ENCODE measurements at places on chromosomes 5 and 9.

GRCh38 chr5:15837551-15838289 lies 337.7 kb downstream of the FBXL7 start:
- no peak for DNase-seq

GRCh38 chr9:73149371-73150067 lies 2.1 kb upstream of the ANXA1 start:
- DNase-seq: no peak

DNA sequence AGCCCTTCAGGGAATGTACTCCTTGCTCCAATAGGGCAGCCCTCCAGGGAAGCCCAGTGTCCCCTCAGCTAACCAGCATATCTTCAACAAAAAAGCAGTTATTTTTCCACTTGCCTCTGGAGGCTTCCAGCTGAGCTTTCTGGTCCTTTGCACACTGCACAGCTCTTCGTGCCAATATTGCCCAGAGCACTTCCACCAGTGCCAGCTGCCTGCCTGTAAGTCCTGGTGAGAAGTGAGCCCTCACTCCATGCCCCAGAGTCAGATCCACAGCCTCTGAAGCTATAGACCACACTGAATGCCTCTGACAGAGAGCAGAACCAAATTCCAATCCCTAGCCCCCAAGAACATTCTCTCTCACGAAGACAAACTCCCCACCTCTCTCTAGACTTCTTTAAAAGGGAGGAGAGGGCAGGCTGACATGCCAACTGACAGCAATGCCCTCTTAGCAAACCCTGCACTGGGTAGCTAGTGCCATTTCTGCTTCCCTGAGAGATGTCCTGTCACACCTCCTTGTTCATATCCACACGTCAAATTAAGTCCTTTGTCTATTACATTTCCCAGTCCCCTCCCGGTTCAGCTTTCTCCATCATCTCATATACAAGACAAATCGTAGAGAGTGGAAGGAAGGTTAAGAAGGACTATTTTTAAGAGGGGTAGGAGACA lies 12.7 kb upstream of the HEXB start:
- DNase-seq: no peak

DNA sequence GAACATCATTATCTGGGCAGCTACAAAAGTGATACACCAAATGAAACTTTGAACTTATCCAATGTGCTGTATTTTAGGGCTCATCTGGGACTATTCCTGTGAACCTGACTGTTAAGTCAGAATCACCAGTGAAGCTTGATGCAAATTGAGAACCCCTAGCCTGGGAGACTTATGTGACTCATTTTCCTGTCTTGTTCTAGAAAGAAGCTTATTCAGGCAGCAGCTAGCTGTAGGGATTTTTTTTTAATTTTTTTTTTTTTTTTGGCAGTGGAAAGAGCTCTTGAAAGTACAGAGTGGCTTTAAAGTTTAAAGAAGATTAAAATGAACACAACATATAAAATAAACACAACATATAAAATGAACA lies 81.1 kb upstream of the TNFAIP8 start:
- no peak for DNase-seq

GRCh38 chr9:135787776-135788575 lies 86.0 kb downstream of the KCNT1 start:
- DNase-seq: no peak

GRCh38 chr9:92639124-92639523 lies 30.8 kb downstream of the IPPK start:
- DNase-seq: peak; percentile 10

GRCh38 chr5:123549256-123549904 lies 37.4 kb downstream of the CSNK1G3 start:
- no peak for DNase-seq

- no peak for DNase-seq
These were observed 989 bp upstream of the FBN2 start for GRCh38 chr5:128539038-128539429.

- DNase-seq: peak; percentile 76
These were observed 41.1 kb upstream of the NEK6 start for GRCh38 chr9:124216474-124217176.

DNA sequence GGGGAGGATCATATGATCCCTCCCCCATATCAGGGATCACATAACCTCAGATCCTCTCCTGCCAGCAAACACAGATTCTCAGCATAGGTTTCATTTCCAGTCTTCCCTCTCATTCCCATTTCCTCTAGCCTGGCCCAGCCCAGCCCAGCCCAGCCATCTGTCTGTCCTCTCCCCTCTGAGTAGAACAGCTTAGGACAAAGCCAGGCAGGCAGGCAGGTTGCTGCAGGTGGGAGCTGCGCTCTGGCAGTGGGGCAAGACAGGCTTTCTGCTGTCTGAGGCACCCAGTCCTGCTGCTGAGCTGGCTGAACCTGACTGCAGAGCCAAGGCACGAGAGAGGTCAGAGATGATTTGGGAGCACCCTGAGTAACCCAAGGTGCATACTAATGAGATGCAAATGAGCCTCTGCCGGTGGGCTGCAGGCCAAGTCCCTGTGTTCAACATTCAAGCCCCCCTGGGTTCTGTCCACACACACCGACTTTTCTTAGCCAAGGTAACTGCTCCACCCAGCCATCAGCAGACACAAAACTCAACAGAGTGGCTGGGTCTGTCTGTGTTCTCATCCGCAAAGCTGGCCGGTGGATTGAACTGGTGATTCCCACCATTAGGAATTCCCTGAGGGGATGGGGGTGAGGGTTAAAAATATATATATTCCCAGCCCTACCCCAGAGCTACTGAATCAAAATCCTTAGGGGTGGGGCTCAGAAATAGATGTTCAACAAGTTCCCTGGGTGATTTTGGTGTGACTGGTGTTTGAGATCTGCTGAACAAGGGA lies 9.1 kb downstream of the FAT2 start:
- DNase-seq: no peak

- DNase-seq: peak; percentile 86
These were observed 524 bp downstream of the PRR7 start for GRCh38 chr5:177447066-177447610.

Measured in activated CD8-positive, alpha-beta memory T cell treated with anti-CD3 and anti-CD28 coated beads, Interleukin-2, amount 50 U/mL, for 48 hours (primary cell).